CMK (cell line): ENCODE measurements at places on chromosomes 2 and 18.

DNA sequence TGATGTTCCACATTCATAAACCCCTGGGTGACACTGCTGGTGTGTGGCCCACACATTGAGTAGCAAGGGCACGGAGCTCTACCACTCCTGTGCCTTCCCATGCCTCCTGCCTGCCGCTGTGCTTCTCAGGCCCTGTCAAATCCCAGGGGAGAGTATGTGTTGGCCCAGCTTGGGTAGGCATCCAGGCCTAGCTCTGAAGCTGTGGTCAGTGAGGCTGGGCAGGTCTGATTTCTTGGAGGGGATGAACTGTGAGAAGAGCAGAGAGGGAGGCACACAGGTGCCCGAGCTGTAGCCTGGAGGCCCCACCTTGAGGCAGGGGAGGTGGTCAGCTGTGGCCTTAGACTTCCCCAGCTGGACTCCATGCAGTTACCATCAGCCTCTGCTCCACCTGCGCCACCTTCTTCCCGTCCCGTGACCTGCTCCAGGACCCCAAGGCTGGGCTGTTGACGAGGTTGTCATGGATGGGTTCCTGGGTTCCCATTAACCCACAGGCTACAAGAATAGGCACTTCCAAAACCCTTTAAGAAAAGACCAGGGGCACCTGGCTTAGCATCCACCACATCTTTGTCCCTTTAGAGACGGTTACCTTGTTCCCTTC, 23.6 kb downstream of the MCFD2 start:
- no peak for DNase-seq

DNA sequence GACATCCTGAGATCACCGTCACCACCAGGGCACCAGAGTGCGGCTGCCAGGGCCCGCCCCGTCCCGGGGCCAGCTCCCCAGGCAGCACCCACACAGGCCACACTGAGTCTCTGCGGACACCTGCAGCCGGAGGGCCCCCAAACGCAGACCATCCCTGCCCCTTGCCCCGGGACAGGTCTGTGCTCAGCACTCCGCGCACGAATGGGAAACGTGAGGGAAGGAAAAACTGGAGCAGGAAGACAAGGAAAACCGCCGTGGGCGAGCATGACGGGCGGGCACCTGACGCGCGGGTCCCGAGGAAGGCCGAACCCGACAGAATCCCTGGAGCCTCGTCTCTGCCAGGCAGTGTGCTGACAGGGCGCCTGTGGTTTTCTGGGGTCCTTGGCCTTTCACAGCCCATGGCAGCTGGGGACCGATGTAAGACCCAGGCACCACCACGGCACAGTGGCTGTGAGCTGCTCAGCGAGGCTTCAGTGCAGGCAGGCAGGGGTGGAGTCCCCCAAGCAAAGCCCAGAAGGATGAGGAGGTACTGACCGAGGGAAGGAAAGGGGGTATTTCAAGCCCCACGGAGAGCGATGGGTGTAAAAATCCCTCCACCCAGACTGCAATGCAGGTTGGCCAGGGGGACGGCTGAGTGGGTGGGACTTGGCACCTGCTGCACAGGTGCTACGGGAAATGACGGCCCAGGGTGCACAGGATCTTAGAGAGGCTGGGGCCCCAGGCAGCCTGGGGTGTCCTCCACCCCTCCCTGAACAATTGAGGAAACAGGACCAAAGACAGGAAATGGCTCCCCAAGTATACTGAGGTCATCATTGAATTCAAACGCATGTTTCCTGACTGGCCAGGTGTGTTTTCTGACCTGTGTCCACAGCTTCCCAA, 59.0 kb downstream of the PXDN start:
- DNase-seq: no peak

- no peak for DNase-seq
Measured at GRCh38 chr2:28642796-28643195, 108.8 kb upstream of the PPP1CB start.

- no peak for DNase-seq
Measured at GRCh38 chr2:6926071-6926732, 9.0 kb downstream of the RNF144A start.

- no peak for DNase-seq
Measured at GRCh38 chr2:214310319-214310718, 100.5 kb upstream of the VWC2L start.

GRCh38 chr2:135965756-135966155, 19.7 kb downstream of the DARS1 start:
- DNase-seq: no peak

GRCh38 chr2:134782792-134783191, 55.6 kb upstream of the ACMSD start:
- no peak for DNase-seq

GRCh38 chr2:171163261-171163660, 2.6 kb upstream of the TLK1 start:
- DNase-seq: no peak

- no peak for DNase-seq
Measured at GRCh38 chr18:9735238-9735637, 27.1 kb downstream of the RAB31 start.

- DNase-seq: no peak
Measured at GRCh38 chr2:175136334-175137215, 31.4 kb downstream of the ATF2 start.

DNA sequence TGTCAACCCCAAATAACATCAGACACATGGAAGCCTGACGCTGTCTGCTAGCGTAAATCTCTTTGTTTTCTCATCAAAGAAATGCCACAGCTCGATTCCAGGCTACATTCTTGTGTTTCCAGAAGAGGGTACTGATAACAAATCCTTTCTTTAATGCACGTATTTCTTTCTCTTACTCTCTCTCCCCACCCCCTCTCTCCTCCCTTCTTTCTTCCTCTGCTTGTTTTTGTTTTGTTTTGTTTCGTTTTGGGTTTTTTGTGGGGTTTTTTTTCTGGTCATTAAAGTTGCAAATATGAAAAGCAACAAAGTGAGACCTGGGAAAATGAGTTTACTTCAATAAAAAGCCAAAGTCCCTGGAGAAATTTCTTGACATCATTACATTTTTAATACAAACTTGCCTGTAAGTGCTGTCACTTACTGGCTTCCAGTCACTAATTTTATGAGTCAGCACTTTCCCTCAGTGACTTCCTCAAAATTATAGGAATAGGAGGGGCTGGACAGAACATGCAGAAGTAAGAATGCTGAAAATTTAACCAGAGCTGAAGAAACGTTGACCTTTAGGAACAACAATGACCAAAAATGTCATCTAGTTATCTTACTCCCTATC, 106.7 kb upstream of the NABP1 start:
- DNase-seq: peak; percentile 52
